Activated T-helper 1 cell treated with anti-CD3 and anti-CD28 coated beads, Interleukin-12 subunit alpha, Interleukin-12 subunit beta, Interleukin-2, Interleukin-4 antibody, amounts not matched to agents 30 ng/mL and 10 ng/mL and 1 ng/mL, durations not matched to agents 14 hours and 24 hours and 36 hours (primary cell): ENCODE measurements at places on chromosomes 3 and 15.

- H3K27ac ChIP-seq: no peak overlapping the region
- H3K4me1 ChIP-seq: no peaks in the 10 kb centered on the region
- H3K36me3 ChIP-seq: no peaks in the 10 kb centered on the region
- no peak overlapping the region for H3K4me3 ChIP-seq
Observed at GRCh38 chr3:115208066-115208750, 61.1 kb upstream of the ZBTB20 start.

- no peak overlapping the region for H3K4me3 ChIP-seq
- H3K36me3 ChIP-seq: peaks cover 2% of the 10 kb centered on the region
- H3K4me1 ChIP-seq: no peaks in the 10 kb centered on the region
- H3K27ac ChIP-seq: no peak overlapping the region
- peaks cover 6% of the 10 kb centered on the region for H3K27me3 ChIP-seq
Observed at GRCh38 chr15:47945872-47946650, 174.7 kb upstream of the SLC24A5 start.

DNA sequence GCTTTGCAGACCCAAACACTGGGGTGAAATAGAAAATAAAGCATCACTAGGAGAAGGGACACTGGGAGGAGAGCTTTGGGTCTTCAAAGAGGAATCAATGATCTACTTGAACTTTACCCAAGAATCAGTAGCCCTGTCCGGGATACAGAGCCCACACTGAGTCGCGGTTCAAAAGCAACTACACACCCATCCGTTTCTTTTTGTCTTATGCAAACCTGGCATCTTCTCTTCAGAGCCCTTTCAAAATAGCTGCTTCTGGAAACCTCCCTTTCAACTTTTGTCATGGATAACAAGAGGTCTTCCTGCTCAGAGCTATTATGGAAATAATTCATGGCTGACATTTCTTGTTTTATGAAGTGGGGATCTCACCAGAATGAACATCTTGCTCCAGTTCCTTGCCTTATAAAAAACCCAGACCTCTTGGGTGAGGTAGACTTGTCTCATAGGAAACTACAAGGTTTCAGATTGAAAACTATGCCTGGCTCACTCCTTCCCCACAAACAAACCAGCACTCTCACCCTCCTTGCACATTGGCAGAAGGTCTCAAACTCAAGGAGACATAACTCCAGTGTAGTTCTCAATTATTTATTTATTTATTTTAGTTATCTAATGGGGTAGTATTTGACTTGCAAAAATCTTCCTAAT, 115.1 kb upstream of the ARHGEF3 start:
- no peaks in the 10 kb centered on the region for H3K27me3 ChIP-seq
- peak overlapping the region; percentile 88 for H3K27ac ChIP-seq
- peaks cover 76% of the 10 kb centered on the region for H3K4me1 ChIP-seq
- H3K36me3 ChIP-seq: peaks cover 4% of the 10 kb centered on the region
- no peak for DNase-seq

DNA sequence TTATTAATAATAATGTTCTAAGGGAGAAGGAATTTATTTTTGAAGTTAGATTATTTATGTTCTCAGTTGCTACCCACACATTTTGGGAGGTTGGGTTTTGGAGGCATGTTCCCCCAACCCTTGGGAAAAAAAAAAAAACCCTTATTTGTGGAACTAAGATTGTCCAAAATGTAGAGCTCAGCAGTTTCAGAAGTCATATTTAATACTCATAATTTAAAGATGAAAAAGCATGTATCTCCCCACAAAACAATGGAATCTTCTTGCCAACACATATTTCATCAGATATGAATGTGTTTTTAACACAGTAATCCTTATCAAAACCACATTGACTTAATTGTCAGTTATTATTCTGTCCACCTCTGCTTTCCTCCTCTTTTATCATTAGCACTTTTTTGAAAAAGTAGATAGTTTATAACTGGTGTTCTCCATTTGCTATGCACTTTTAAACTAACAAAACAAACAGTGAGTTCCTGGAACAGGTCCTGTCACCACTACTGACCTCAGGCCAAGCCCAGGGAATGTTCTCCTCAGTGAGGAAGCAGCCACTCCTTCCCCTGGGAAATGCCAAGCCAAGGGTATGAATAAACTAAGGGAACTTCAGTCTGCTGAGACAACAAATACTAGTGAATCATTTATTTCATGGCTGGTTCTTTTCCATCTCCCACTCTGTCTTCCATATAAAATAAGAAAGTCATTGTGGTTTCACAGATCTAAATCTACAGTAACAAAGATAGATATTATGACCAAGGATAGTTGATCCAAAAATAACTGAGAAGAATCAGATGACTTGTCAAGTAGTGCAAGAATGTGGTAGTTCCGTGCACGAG, 414.4 kb upstream of the ALCAM start:
- no peak for DNase-seq
- H3K27ac ChIP-seq: no peak overlapping the region
- H3K4me1 ChIP-seq: no peaks in the 10 kb centered on the region
- H3K27me3 ChIP-seq: no peaks in the 10 kb centered on the region
- no peak overlapping the region for H3K4me3 ChIP-seq

- DNase-seq: no peak
- H3K4me3 ChIP-seq: peak overlapping the region; percentile 98
- H3K36me3 ChIP-seq: peaks cover 20% of the 10 kb centered on the region
- peak overlapping the region; percentile 98 for H3K27ac ChIP-seq
Observed at GRCh38 chr3:28347374-28348264, 902 bp upstream of the ZCWPW2 start.

DNA sequence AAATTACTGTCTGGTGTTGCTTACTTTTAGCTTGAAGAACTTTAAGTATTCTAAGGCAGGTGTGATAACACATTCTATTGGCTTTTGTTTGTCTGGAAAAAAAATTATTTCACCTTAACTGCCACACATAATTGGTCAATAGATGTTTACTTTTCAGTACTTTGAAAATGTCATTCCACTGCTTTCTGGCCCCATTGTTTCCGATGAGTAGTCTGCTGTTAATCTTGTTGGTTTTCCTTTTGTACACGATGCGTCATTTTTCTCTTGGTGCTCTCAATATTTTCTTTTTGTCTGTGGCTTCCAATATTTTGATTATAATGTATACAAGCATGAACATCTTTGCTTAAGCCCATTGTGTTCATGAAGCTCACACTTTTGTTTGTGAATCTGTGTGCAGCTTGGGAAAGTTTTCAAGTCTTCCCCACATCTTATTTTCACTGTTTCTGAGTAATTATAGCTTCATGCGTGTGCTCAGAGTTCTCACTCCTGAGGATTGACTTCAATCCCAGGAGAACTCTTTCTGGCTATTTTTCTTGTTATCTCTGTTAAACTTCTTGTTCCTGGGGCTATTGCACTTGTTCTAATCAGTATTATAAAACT, 664.7 kb downstream of the IGSF11 start:
- H3K27ac ChIP-seq: no peak overlapping the region
- no peak for DNase-seq
- H3K4me3 ChIP-seq: no peak overlapping the region
- no peaks in the 10 kb centered on the region for H3K36me3 ChIP-seq
- H3K4me1 ChIP-seq: no peaks in the 10 kb centered on the region

DNA sequence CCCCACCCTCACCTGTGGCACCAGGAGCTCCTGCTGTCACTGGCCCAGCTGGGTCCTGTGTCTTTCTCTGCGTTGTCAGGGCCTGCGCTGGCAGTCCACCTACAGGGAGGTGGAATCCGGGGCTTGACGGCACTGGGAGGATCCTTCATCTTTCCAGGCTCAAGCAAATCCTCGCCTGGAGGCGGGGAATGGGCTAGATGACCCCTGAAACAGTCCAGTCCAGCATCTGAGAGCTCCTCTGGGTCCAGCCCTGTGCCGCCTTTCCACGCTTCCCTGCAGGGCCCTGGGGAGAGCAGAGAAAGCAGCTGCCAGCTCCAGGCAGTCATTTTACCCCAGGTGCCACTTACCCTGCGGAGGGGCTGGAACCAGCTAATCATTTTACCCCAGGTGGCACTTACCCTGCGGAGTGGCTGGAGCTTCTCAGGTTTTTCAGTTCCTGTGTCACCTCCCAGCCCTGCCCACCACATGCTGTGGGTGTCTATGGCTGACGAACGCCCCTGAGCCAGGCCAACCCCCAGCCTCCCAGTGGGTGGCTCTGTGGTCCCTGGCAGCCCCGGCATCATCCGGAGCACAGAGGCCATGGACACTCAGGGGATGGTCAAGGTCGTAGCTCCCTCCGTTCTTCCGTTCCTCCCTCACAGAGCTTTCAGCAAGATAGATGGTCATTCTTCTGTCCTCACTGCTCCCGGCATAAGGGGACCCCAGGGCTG, 17.9 kb upstream of the ADIPOQ start:
- no peak overlapping the region for H3K4me3 ChIP-seq
- peaks cover 23% of the 10 kb centered on the region for H3K27me3 ChIP-seq
- H3K4me1 ChIP-seq: peaks cover 20% of the 10 kb centered on the region
- no peak for DNase-seq

GRCh38 chr3:128794067-128794768, 68.2 kb downstream of the RAB7A start:
- peak; percentile 31 for DNase-seq
- no peaks in the 10 kb centered on the region for H3K27me3 ChIP-seq
- H3K36me3 ChIP-seq: peaks cover 30% of the 10 kb centered on the region
- H3K4me3 ChIP-seq: peak overlapping the region; percentile 45
- H3K27ac ChIP-seq: peak overlapping the region; percentile 92

- no peak overlapping the region for H3K4me3 ChIP-seq
- H3K27me3 ChIP-seq: peaks cover 4% of the 10 kb centered on the region
- DNase-seq: no peak
- H3K4me1 ChIP-seq: peaks cover 27% of the 10 kb centered on the region
- H3K36me3 ChIP-seq: peaks cover 14% of the 10 kb centered on the region
Observed at GRCh38 chr3:8357859-8358258, 143.8 kb upstream of the LMCD1 start.

GRCh38 chr15:75677465-75678323, 30.0 kb downstream of the SNX33 start:
- no peaks in the 10 kb centered on the region for H3K4me1 ChIP-seq
- no peak overlapping the region for H3K27ac ChIP-seq
- no peaks in the 10 kb centered on the region for H3K36me3 ChIP-seq
- H3K27me3 ChIP-seq: peaks cover 5% of the 10 kb centered on the region
- DNase-seq: no peak

DNA sequence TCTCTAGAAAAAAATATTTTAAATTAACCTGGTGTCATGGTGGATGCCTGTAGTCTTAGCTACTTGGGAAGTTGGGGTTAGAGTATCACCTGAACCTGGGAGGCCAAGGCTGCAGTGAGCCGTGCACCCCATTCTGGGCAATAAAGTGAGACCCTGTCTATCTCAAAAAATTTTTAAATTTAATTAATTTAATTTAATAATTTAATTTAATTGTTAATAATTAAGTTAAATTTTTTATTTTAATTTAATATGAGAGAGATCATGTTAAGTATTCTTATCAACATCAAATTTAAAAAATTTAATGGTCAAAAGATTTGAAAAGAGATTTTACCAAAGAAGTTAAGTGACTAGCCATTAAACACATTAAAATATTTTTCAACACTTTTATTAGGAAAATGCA, 40.8 kb upstream of the FOXB1 start:
- H3K36me3 ChIP-seq: peaks cover 2% of the 10 kb centered on the region
- DNase-seq: no peak
- no peak overlapping the region for H3K27ac ChIP-seq
- peaks cover 6% of the 10 kb centered on the region for H3K27me3 ChIP-seq
- H3K4me1 ChIP-seq: peaks cover 14% of the 10 kb centered on the region

GRCh38 chr3:20930034-20930433, 744.0 kb upstream of the SGO1 start:
- H3K27ac ChIP-seq: no peak overlapping the region
- no peaks in the 10 kb centered on the region for H3K27me3 ChIP-seq
- H3K4me1 ChIP-seq: no peaks in the 10 kb centered on the region
- no peak overlapping the region for H3K4me3 ChIP-seq
- no peak for DNase-seq

DNA sequence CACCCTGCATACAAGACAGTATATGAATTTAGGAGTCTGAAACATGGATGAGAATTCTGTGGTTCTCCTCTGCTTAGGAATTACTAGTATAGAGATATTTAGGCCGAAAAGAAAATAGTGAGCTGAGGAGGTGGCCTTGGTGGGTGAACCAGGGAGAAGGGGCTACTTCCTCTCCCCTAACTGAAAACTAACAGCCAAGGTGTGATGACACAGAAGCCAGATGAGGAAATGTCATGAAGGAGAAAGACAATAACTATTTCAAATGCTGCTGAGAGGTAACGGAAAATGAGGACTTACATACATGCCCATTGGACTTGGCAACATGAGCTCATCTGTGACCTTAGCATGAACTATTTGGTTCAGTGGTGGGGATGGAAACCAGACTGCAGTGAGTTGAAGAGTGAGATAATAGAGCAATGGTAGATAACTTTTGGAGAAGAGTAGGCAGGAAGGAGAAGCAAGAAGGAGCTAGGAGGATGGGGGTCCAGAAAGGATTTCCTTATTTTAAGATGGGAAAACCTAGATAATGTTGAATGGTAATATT, 114.4 kb upstream of the TSPAN3 start:
- H3K4me3 ChIP-seq: no peak overlapping the region
- H3K27ac ChIP-seq: peak overlapping the region; percentile 67
- H3K4me1 ChIP-seq: peaks cover 80% of the 10 kb centered on the region
- DNase-seq: no peak
- no peaks in the 10 kb centered on the region for H3K27me3 ChIP-seq
- H3K36me3 ChIP-seq: peaks cover 6% of the 10 kb centered on the region

DNA sequence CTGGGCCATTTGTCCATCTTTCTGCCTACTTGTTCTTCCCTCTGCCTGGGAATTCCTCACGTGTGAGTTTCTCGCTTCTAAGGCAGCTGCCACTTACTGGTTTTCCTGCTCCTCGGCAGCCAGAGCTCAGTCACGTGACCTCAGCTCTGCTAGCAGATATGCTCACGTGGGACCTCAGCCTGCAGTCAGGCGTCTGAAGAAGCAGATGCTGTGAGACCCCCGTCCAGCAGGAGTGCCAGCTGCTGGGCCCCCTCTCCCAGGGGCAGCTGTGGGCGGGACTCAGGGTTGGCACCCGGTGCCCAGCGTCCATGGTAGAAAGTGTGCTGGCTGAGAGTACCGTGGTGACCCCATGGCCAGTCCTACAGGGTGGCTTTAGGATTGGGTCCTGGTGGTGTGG, 161.3 kb upstream of the TLE3 start:
- peaks cover 2% of the 10 kb centered on the region for H3K36me3 ChIP-seq
- no peak overlapping the region for H3K27ac ChIP-seq
- H3K4me3 ChIP-seq: peak overlapping the region; percentile 45
- peaks cover 37% of the 10 kb centered on the region for H3K4me1 ChIP-seq

- H3K4me3 ChIP-seq: no peak overlapping the region
- no peak for DNase-seq
- no peak overlapping the region for H3K27ac ChIP-seq
Observed at GRCh38 chr3:78519281-78519680, 1248.5 kb downstream of the ROBO1 start.

DNA sequence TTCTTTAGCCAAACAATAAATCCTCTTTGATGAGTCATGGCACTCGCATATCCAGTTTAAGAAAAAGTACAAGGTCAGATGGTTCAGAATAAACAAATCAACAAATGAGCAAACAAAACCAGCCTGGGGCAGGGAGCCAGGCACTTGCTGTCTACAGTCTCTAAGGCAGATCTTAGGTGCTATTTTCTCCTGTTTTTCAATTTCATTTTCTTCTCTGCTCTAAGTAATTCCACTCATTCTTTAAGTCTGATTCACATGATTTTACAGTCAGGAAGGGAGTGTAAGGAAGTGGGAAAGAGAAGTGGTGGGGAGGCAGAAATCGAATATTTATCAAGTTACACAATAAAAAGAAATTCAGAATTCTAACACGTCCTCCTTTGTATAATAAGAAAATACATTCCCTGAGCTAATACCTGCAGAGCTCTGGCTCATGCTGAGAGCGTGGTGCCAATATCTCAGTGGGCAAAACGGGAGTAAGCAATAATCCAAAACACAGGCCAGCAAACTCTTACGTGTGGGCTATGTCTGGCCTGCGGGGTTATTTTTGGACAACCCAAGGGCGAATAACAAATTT, 298.6 kb downstream of the ADAMTS17 start:
- no peak for DNase-seq
- H3K27ac ChIP-seq: no peak overlapping the region
- H3K4me3 ChIP-seq: no peak overlapping the region
- peaks cover 22% of the 10 kb centered on the region for H3K4me1 ChIP-seq
- peaks cover 4% of the 10 kb centered on the region for H3K27me3 ChIP-seq
